ENCODE measurements at places on chromosomes 16 and 17.

DNA sequence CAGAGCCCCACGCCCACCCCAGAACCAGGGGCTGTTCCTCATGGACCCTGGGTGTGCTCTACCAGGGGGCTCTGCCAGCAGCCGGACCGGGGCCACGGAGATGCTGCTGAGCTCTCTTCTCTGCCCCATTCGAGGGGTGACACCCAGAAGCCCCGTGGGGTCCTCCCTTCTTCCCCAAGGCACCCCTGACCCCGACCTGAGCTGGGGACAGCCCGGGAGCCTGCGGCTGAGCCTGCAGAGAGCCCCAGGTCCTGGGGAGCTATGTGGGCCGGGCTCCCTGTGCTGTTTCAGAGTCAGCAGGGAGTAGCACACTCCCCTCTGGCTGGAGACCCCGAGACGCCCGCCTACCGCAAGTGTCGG, 1.2 kb upstream of the PRR35 start:
- no peak for DNase-seq

DNA sequence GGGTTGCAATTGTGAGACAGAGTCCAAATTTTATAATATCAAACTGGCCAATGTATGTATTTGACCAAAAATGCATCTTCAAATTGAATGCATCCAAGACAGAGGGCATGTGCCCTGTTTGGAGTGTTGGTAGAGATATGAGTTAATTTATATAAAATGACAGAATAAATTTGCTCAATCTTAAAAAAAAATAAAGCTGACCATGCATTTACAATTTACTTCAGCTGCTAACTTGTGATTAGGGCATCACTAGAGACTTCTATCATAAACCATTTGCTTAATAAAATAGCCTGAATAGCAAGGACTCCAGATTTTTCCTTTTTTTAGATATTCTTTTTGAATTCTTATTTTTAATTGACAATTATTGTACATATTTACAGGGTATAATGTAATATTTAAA, 1345.8 kb downstream of the CDH11 start:
- DNase-seq, result no peak

DNA sequence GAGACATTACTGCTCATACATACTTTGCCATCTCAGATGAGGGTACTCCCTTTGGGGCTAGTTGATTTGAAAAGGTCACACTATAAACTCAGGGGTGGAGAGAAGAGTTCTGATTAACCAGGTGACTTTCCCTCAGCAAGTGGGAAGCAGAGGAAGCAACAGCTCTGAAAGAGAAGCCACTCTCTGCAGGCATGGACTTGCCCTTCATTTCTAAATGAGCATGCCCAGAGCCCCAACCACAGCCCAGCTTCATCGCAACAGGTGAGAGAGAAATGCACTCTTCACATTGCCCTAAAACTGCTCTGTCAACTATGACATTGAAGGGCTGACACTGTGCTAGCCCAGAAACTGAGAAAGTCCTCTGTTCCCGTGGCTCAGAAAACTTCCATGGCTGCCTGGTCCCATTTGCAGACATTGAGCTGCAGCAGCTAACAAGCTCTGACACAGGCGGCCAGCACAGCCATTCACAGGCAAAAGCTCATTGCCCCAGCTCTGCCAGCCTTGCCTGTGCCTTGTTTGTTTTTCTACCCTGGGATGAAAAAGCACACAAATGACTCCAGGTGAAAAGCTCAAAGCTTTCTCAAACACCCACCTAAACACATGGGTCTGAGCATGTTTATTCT, 419.8 kb upstream of the DYNLRB2 start:
- DNase-seq, result no peak

GRCh38 chr16:86231321-86231995, 278.9 kb upstream of the FOXF1 start:
- DNase-seq, result no peak

DNA sequence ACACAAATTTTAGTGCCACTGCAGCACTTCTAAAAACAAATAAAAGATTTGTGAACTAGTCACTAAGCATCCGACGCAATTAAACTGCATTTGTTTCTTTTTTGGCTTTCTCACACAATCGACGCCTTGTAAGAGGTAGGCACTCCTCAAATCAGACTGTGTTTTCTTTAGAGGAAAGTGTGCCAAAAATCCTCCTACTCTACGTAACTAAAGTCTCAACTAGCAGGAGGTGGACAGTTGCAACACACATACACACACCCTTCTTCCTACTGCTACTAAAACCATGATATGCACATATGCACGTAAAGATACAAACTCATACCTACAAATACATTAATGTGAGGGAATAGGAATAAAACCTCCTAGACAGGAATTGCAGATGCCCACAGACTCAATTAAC, 844.7 kb upstream of the SOX9 start:
- DNase-seq, result no peak

DNA sequence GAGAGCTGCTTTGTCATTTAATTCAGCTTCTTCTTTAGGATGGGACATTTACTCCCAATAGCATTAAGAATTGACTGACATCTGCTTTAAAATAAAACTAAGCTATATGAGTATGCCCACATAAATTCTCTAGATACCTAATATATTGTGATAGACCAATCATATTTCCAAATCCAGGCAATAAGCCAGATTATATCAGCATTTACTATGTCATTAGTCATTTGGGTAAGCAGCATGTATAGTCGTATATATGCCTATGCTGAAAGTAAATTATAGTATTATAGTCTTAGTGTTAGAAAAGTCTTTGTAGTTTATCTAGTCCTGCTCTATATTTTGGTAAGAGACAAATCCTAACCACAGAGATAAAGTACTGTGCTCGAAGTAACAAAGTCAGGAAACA, 958.1 kb downstream of the KCNJ2 start:
- DNase-seq, result no peak

GRCh38 chr16:53664724-53665345, 38.8 kb downstream of the RPGRIP1L start:
- DNase-seq, result peak; percentile 0

DNA sequence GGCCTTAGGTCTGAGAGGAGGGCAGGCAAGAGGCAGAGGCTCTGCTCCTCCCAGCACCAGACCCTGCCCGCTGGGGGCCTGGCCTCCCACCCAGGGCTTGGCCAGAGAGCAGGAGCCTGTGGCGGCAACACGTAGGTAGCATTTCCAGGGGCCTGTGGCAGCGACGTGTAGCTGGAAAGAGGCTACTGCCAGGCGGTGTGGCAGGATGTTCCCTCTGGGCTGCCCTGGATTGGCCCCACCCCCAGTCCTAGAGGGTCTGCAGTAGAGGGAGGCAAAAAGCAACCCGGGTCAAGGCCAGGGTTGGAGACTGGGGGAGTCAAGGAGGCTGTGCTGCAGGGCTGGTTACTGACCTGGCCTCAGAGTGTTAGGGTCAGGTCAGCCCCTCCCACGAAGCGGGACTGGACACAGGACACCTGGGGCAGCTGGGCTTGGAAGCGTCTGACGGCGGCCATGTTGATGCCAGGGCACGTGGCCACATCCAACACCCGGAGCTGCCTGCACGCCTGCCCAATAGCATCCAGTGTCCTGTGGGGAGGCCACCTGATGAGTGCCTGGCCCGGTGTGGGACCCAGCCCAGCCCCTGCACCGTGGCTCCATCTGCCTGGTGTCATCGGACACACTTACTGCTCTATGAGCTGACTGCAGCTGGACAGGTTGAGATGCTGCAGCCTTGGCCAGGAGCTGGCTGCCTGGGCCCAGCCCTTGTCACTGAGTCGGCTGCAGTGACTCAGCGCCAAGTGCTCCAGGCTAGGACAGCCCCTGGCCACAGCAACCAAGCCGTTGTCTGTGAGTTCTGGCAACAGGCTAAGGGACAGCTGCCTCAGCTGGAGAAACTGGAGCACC, 8.5 kb downstream of the ELMO3 start:
- no peak for DNase-seq

GRCh38 chr16:30996985-30997724, 12.1 kb downstream of the HSD3B7 start:
- DNase-seq, result peak; percentile 88

- no peak for DNase-seq
Measured at GRCh38 chr16:54477714-54478113, 191.1 kb upstream of the IRX3 start.

GRCh38 chr16:46862555-46863447, 21.4 kb upstream of the GPT2 start:
- DNase-seq, result no peak

DNA sequence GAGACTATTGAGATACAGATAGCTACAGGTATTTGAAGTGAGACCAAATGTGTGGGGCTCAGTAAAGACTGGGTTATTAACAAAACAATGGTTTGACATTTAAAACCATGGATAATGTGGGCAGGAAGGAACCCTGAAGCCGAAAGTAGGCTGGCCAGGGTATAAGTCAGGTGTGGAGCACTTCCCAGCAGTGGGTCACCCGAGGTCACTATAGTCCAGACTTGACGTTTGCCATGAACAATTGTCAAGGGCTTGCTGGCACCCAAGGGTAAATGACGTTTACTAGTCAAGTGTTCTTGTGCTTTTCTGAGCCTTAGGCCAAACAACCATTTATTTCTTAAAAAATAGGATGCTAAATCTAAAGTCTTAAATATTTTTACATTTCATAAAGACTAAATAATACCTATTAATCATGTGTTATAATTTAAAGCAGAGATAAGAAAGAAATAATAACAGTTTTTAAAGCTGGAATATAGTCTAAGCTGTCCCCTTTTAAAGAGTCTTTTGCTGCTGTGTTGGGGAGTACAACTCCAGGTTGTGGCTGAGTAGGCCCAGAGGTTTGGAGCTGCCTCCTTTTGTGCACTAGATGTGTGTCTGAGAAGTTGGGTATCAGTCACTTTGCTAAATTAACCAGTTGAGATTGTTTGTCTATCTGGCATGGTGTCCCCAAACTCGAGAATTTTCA, 15.7 kb downstream of the ALDH3A2 start:
- DNase-seq, result no peak

GRCh38 chr17:41416479-41416878, 7.9 kb downstream of the KRT37 start:
- DNase-seq, result no peak

DNA sequence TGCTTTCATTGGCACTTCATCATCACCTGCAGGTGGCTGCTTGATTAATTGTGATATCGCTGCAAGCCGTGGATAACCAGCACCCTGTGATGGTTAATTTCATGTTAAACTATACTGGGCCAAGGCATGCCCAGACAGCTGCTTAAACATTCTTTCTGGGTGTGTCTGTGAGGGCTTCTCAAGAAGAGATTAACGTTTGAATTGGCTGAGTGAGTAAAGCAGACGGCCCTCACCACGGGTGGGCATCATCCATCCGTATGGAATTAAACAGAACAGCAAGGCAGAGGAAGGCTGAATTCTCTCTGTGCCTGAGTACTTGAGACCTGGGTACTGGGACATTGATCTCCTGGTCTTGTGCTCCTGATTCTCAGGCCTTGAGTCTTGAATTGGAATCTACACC, 7.1 kb upstream of the ZNF213 start:
- no peak for DNase-seq

GRCh38 chr17:50847566-50847965, 12.2 kb downstream of the WFIKKN2 start:
- DNase-seq, result no peak

DNA sequence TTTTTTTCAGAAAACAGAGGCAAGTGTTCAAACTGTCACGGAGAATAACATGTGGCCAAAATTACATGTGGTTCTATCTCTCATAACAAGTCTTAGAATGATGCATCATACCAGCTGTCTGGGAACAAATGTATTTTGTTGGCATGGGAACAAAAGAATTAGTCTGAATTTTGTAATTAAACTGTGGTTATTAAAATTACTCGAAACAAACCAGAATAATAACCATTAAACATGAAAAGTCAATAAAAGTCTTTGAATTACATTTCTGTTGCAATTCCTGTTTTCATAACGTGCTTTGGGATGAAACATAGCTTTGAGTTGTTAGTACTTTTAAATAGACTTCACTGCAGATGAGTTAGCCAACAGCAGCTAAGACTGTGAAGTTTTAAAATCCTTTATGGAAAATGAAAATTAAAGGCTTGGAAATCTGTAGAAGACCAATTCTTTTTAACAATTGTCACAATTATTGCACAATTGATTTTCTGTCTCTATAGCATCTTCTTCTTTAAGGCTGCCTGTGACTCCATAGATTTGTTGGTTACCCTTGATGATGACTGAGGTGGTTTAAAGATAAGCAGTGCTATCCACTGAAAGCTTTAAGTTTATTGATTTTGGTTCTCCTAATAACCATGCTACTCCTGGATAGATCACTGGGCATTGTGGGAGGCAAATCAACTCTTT, 117.9 kb upstream of the AXIN2 start:
- no peak for DNase-seq

GRCh38 chr16:23294260-23294659, 7.8 kb upstream of the SCNN1B start:
- DNase-seq, result no peak

DNA sequence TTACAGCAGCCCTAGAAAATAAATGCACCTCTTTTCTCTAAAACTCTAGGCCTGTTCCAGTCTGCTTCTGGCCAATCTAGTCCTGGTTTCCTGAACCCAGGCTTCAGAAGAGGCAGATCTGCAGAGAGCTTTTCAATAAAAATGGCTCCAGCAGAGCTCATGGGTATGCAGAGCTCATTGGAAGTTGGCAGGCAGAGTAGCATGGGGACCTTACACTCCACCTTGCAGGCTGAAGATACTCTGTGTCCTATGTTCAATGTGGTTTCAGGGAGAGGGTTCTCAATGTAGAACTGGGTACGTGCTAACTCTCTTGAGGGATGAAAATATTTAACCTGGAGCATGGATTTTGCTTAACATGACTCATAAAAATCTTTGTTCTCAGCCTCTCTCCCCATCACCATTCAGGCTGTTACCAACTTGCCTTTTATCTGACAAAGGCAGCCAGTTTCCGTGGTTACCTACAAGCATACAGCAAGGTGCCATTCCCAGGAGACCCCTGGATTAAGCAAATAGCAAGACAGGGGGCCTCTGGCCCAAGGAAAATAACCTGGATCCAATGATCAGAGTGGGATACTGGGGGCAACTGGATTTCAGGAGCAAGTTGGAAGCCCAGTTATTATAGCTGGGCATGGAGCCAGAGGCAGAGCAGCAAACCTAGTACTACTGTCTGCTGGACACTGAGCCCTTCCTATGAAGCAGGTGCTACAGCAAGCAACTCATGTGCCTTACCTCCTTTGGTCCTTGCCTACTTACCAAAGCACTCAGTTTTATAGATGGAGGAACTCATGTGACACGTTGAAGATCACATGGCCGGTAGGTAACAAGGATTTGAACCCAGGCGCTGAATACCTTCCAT, 98.2 kb upstream of the DHX40 start:
- DNase-seq, result no peak

GRCh38 chr16:52963212-52963854, 89.4 kb downstream of the CHD9NB start:
- DNase-seq, result no peak

GRCh38 chr17:73357318-73357717, 45.5 kb upstream of the CDC42EP4 start:
- DNase-seq, result no peak

DNA sequence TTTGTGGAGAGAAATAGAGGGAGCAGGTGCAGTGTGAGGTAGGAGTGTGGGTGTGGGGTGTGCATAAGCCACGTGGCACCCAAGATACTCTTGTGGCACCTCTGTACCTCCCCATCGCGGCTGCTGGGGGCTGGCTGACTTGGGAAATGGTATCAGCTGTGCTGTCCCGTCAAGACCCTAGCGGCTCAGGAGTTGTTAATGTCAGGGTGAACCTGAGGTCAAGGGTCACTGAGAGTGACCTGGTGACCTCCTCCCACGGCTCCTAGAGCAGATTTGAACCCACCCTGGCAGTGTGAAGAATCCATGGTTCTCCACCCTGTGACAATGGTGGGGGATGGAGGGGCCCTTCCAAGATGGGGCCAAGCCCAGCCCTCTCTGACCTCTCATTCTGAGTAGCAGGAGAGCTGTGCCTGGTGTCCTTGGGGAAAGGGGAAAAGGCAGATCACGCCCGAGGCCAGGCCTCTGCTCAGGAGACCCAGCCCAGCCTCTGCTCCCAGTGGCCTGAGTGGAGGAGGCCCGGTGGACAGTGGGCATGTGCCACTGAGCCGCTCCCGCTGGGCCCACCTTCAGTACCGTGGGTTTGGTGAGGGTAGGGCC, 3.0 kb upstream of the WFIKKN2 start:
- no peak for DNase-seq

All from stimulated activated CD4-positive, alpha-beta T cell treated with anti-CD3 and anti-CD28 coated beads, Interleukin-4, amount 100 ng/mL, for 4 hours (primary cell).